ENCODE measurements at places on chromosomes 6 and 20.

- no peak for DNase-seq
Measured at GRCh38 chr6:139149383-139149782, 14.5 kb downstream of the HECA start.

GRCh38 chr20:20856306-20856705, 143.9 kb upstream of the RALGAPA2 start:
- no peak for DNase-seq

DNA sequence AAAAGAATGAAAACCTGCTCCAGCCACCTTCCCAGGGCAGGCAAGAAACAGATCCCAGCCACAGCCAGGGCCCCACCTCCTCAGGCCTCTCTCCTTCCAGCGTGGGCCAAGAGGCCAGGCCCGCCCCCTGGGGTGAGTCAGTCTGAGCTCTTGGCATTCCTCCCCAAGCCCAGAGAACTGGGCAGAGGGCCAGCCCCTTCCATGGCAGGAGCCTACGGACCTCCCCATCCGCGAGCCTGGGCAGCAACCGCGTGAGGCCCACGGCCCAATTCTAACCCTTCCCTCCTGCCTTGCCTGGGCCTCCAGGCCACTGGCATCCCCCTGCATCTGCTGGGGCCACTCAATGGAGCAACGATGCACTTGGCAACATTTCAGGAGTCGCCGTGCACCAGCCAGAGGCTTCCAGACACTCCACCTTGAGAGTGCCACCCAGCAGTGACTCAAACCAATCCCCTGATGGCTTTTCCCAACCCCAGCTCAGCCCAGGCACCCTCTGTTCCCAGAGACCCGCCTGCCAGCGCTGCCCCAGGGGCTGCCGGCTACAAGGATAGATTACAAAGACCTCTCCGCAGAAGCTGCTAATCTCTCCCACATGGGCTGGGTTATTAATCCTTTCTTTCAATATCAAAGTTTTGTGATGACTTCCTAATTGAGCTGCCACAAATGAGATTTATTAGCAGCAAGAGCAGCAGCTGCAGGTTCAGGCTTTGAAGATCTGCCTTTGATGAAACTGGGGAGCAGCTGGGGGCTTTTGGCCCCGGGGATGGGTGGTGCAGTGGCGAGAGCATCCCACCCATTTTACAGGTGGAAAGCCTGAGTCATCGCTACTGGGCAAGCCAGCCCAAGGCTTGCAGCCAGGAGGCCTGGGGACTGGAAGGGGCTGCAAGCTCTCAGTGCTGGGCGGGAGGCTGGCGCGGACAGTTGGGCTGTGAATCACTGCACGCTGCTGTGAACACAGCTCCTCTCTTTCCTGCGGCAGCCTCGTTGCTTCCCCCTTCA, 85.7 kb downstream of the NFATC2 start:
- DNase-seq = peak; percentile 85

GRCh38 chr20:50270569-50270968, 79.9 kb downstream of the CEBPB start:
- peak; percentile 32 for DNase-seq

DNA sequence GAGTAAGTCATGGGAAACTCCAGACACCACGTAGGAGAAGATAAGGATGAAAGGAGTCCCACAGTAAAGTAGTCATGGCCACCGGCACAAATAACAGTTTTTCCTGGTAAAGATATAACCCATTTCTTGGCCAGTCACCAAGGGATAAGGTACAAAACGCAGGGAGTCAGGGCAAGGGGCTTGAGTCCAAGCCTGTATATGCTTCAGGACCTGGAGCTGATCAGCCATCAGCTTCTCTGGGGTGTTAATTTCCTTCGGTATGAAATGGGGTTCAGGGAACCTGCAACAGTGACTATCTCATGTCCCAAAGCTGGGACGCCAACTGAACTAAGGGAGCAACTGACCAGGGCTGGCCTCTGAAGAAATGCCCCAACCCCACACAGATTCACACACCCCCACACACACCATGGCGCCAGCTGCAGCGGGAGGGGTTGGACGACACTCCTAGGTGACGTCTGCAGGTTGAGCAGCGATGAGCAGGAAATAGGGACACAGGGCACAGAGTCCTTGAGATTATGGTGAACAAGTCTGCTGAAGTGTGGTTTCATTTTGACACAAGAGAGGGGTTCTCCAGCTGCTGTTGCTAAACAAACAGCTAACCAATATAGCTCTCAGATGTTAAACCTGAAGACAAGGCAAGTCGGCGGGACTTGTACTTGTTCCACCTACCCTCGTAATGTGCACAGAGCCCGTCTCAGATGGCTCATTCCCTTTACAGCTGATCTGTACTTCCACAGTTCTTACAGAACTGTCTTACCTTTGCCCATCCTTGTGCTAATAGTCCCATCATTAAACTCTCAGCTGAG, 7.4 kb upstream of the ADTRP start:
- no peak for DNase-seq

GRCh38 chr6:91298543-91299145, 711.8 kb upstream of the MAP3K7 start:
- DNase-seq = no peak

GRCh38 chr20:2799271-2799670, 1.2 kb downstream of the CPXM1 start:
- no peak for DNase-seq

GRCh38 chr6:45959534-45960145, 56.0 kb downstream of the CLIC5 start:
- no peak for DNase-seq

DNA sequence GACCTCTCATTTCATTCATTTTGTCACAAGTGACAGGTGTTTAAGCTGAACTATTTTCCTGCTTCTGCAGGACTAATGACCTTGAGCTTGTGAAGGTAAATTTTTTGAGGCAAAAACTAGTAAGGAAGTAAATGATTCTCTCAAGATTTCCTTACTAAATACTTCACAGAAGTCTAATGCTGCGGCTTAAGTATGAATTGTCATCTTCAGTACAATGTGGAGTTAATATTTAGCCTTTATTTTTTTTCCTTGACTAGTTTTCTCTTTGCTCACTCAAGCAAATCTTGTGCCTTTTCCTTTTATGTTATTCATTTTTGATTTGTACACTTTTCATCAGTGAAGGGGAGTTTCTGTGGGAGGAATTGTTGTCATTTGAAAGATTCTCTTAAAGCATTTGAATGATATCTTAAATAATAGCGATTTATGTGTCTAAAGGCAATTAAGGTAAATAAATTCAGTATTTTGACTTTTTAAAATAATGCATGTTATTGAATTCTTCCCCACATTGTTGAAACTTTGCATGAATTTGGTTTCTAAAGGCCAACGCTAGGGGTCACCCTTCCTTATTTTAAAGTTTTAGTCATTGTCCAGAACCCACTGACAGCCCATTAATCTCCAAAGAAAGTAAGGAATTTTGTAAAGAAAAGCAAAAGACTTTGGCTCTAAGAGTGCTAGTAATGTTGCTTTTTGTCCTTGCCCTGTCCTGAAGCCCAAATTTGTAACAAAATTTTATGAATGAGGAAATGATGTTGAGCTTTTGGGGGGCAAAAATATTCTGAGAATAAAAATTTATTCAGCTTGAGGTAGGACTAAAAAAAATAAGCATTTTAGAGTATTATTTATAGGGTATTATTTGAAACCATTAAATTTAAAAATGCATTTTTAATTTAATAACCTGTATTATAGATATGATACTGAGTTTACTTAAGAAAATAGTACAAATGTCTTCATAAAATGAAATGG, 157.4 kb upstream of the LAMA2 start:
- no peak for DNase-seq

- no peak for DNase-seq
Measured at GRCh38 chr6:27297857-27298730, 14.0 kb downstream of the POM121L2 start.

DNA sequence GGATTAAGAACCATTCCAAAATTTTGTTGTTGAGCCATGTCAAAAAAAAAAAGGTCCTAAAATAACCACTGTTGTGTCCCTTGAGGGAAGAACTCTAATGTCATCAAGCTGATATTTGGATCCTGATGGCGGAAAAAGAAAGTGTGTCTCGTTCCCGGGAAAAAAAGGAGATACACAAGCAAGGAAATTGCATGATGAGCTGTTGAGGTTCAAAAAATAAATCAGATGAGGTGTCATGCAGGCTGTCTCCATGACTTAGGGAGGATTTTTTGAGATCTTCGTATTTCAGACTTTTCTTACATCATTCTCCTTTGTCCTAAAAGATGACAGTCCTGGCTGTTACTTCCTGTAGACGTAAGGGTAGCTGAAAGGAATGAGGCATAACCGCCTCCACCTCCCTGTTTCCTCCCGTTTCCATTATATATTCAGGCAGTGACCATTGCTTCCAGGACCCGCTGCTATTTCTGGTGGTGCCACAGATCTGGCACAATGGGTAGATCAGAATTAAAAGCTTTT, 117.3 kb upstream of the TNFAIP3 start:
- no peak for DNase-seq

All from hippocampal formation (tissue), 2 donors.